ENCODE measurements at places on chromosomes 16 and 17. TPM values are rescaled to one million over a fixed set of nuclear protein-coding genes. Genes with fewer than 3 reads are reported as not detected.

The GSPT1 gene
- 103 TPM for total RNA-seq

GRCh38 chr16:89700649-89701424 lies 668 bp downstream of the SPATA2L start:
- peak; percentile 92 for DNase-seq

- no peak for DNase-seq
Observed at GRCh38 chr16:5633845-5634440, 536.3 kb upstream of the EEF2KMT start.

- DNase-seq, result no peak
Observed at GRCh38 chr16:59021751-59022150, 287.6 kb upstream of the GOT2 start.

Measured in chondrocyte (in vitro differentiated cells).